ENCODE measurements at places on chromosomes 5 and 9.

DNA sequence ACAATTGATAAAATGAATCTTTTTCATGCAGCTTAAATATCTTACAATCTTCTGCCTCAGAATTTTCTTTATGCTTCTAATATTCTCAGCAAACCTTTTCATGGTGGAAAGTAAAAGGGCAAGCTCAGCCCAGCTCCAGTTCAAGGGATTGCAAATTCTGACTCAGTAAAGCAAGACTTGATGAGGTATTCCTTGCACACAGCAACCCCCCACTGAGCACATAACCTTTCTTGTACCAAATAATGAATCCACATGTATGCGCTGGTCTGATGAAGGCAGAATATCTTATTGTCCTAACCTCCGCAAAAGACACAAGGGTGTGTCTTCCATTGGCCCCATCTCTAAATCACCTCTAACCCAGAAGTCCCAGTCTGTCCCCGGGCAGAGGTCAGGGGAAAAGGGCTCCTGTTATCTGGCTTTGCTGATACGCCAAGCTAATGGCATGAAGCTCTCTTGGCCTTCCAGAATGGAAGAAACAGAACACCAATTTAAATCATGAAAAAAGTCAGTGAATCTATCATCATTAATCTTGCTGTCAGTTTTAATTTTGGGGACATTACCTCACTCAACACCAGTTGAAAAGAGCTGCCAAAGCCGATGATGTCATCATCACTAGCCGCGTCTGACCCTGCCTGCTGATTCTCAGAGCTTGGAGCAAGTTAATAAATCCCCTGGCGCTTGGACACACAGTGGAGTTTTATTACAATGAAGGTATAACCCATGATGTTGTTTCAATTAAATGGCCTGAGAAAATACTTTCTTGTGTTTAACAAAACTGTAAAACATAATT lies 592.5 kb upstream of the CLINT1 start:
- DNase-seq, result no peak

- no peak for DNase-seq
Measured at GRCh38 chr9:95420518-95420917, 96.3 kb downstream of the PTCH1 start.

DNA sequence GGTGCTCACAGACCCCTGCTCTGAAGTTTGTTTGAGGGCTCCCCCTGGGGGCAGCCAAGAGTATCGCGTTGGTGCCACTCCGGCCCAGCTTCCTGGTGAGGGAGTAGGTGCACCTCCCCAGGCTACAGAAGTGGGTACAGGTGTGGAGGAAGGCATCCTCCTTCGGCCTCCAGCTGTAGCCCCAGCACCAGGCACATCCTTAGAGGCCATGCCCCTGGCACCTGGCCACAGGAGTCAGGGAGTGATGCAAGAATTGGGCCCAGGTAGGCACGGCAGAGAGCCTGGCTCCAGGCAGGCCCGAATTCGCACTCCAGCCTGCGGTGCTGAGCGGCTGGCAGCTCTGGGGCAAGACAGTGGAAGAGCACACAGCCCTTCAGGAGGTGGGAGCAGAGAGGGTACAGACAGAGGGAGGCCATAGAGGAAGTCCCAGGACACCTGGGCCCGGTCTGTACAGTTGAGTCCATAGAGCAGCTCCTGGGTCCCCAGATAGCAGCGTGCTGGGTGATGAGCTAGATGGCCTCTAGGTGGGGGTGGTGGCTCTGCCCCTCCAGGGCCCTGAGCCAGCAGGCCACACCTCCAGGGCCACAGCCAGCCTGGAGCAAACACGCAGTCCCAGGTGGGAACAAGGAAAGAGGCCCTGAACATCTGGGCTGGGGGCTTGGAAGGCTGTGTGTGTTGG lies 2.4 kb downstream of the SAPCD2 start:
- DNase-seq, result peak; percentile 78

- no peak for DNase-seq
Measured at GRCh38 chr9:76729980-76730737, 34.1 kb upstream of the PCA3 start.

DNA sequence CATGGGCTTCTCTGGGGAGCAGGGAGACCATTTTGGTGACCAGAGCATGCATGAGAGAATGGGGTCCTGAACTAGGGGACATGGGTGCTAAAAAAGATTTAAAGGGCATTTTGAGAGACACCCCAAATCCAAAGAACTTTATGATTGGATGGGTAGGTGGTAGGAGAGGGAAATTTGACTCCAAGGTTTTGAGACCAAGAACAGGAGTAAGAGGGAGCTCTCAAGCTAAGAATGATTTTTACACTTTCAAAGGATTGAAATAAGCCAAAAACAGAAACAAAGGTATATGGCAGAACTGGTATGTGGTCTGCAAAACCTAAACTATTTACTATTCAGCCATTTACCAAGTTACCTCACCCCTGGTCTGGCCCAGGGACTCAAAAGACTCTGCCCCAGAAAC lies 318.2 kb upstream of the CLINT1 start:
- DNase-seq, result no peak

- no peak for DNase-seq
Measured at GRCh38 chr5:170752257-170753215, 31.0 kb upstream of the GABRP start.

DNA sequence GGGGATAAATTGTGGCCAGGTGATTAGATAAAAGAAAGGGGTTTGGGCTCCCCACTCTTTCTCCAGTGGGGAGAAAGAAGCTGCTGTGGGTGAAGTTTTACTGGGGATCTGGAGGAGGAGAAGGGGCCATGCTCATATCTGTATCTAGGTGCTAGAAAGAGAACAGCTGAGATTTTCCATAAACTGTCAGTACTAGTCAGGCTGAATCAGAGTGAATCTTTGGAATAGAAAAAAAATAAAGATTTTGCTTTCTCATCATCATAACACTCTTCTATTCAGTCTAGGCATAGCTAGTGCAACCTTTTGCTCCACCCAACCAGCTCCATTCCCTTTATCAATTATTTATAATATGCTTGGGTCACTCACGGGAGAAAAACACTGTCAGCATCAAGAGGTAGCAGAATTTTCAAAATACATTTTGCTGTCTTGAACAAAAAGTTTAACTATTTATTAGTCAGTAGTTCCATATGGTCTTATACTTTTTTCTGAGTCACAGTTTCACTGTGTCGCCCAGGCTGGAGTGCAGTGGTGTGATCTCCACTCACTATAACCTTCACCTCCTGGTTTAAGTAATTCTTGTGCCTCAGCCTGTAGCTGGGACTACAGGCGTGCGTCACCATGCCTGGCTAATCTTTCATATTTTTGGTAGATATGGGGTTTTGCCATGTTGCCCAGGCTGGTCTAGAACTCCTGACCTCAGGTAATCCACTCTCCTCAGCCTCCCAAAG lies 21.3 kb upstream of the ERMP1 start:
- peak; percentile 43 for DNase-seq

- no peak for DNase-seq
Measured at GRCh38 chr5:111386832-111387162, 125.5 kb downstream of the STARD4 start.

GRCh38 chr5:171984748-171985419 lies 21.6 kb downstream of the FBXW11 start:
- no peak for DNase-seq

- no peak for DNase-seq
Measured at GRCh38 chr9:127353882-127354281, 43.1 kb upstream of the SLC2A8 start.

DNA sequence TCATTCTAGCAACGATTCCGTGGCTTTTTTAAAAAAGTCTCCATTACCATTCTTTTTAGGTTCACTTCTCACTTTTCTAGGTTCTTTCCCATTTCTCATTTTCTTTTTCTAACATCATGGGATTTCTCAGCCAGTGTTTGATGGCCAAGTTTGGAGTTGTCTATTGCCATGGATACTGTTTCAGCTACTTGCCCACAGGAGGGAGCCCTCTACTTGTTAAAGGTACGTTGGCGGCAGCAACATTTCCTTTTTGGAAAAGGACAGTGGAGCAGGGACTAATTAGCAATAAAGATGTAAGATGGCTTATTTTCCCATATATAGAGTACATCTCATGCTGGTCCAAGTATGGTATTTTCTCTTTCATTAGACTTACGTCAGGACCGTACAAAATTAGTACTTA lies 2257.5 kb upstream of the C9orf72 start:
- DNase-seq, result no peak

DNA sequence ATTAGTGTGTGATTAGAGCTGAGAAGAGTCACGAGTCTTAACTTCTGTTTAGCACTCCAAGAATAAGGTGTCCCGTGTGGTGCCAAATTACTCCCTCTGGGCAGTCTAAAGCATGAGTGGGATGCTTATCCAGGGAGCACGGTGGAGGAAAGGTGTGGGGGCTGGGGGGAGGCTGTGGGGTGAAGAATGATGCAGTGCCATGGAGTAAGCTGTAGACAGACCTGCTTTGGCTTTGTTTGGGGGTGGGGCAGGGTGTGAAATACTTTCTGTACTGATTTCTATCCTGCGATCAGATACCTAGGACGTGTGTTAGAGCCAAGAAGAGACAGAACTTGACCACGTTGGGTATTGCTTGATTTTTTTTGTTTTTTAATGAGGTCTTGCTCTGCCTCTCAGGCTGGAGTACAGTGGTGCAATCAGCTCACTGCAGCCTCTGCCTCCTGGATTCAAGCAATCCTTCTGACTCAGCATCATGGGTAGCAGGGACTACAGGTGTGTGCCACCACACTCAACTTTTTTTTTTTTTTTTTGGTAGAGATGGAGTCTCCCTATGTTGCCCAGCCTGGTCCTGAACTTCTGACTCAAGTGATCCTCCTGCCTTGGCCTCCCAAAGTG lies 232.8 kb downstream of the MAN2A1 start:
- DNase-seq, result peak; percentile 45

DNA sequence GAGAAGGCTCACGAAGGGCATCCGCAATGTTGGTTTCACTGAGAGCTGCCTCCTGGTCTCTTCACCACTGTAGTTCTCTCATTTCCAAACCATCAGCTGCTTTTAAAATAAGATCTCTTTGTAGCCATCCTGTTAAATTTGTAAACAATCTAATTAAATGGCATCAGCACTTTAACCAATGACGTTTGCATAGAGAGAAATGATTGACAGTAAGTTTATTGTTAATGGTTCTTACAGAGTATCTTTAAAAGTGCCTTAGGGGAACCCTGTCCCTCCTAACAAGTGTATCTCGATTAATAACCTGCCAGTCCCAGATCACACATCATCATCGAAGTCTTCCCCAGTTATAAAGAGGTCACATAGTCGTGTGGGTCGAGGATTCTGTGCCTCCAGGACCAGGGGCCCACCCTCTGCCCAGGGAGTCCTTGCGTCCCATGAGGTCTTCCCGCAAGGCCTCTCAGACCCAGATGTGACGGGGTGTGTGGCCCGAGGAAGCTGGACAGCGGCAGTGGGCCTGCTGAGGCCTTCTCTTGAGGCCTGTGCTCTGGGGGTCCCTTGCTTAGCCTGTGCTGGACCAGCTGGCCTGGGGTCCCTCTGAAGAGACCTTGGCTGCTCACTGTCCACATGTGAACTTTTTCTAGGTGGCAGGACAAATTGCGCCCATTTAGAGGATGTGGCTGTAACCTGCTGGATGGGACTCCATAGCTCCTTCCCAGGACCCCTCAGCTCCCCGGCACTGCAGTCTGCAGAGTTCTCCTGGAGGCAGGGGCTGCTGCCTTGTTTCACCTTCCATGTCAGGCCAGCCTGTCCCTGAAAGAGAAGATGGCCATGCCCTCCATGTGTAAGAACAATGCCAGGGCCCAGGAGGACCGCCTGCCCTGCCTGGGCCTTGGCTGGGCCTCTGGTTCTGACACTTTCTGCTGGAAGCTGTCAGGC lies 16.6 kb downstream of the SQSTM1 start:
- no peak for DNase-seq

DNA sequence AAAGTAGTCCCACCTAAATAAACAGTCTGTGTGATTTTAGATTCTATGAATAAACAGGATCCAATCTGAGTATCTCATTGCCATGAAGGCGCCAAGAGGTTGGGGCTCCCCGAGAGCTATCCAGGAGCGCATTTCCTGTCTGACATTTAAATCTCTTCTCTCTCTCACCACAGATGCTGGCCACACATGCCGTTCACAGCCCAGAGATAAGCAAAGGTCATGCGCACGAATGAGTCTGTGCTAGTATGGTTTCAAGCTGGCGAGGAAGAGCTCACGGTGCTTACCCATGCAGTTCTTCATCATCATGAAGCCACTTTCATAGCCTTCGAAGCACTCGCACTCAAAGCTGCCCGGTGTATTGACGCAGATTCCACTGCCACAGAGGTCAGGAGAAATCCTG lies 199.4 kb downstream of the FBN2 start:
- DNase-seq, result no peak

GRCh38 chr5:160082614-160083500 lies 36.4 kb downstream of the PWWP2A start:
- no peak for DNase-seq

DNA sequence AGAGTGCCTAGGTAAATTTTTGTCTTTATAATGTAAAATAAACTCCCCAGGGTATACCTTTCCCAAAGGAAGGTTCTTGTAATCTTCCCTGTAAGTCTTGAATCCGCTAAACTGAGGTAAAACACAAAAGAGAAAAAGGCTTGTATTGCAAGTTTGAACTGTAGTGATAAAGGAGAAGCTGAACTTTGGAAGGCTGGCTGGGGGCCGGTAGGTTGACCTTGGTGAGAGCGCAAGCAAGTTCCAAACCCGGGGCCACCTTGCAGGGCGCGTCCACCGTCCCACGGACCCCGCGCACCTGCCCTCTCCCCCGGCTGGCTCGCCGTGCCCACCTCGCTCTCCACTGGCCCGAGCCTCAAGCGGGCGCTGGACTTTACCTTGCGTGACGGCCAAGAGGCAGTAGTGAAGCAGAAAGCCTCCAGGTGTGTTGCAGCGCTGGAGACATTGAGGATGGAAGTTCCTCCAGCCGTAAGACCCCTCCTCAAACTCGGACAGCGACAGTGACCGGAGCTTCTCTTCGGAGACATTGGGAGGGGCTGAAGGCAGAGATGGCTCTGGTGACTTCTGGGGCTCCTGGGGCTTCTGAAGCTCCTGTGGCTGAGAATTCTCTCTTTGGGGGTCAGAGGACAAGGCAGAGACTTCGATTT lies 428 bp downstream of the SLCO4C1 start:
- DNase-seq, result no peak

DNA sequence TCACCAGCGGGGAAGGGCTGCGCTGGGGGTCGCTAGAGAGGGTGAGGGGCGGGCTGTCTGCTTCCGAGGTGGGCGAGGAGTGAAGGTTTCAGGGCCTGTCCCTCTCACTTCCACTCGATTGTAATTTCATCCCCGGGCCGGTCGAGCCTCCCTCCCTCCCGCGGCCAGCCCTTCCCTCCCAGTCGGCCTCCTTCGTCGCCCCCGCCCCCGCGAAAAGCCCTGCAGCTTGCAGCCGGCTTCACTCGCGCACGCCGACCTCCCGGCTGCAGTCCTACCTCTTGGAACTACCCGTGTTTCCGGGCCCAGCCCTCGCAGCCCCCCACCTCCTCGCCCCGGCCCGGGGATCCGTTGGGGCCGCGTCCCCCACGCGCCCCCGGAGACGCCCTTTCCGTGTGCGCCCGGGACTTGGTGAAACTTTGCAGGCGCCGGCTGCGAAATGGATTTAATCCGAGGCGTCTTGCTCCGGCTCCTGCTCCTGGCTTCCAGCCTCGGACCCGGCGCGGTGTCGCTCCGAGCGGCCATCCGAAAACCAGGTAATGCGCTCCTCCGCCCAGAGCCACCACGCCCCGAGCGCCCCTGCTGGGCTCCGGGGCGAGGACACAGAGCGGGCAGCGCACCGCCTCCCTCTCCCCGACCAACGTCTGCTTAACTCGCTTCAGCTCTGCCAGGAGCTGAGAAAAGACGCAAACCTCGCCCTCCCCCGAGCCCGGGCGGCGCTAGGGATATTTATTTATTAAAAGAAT lies at the start of gene EGFLAM:
Gene EGFLAM, plus strand, starts transcription at position 241 of the 743 bp plus-strand sequence. Its CDS starts 196 bp downstream, at position 437.
- DNase-seq, result no peak
